ENCODE measurements at places on chromosomes 6 and 20.

DNA sequence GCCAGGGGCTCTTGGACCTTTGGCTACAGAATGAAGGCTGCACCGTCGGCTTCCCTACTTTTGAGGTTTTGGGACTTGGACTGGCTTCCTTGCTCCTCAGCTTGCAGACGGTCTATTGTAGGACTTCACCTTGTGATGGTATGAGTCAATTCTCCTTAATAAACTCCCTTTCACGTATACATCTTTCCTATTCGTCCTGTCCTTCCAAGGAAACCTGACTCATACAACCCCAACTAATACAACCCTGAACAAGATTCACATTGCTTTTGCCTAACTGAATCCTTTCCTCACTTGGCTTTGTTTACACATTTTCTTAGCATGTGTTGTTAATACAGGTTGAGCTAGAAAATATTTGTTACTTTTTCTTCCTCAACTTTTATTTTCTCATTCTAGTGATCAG, 21.9 kb downstream of the TBXT start:
- DNase-seq = no peak

GRCh38 chr6:110097443-110097842, 82.0 kb downstream of the WASF1 start:
- DNase-seq = no peak

DNA sequence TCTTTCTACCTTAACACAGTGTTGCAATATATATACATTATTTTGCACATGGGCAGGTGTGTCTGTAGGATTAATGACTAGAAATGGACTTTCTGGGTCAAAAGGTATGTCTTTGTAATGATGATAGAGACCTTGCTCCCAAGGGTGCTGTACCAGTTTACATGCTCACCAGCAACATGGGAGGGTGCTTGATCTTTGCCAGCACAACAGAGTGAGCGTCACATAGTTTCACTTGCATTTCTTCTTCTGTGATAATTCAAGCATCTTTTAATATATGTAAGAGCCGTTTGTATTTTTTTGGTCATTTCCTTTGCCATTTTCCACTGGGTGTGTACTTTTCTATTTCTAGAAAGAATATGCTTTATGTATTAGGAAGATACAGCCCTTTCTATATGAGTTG, 23.6 kb upstream of the B4GALT5 start:
- DNase-seq = no peak

DNA sequence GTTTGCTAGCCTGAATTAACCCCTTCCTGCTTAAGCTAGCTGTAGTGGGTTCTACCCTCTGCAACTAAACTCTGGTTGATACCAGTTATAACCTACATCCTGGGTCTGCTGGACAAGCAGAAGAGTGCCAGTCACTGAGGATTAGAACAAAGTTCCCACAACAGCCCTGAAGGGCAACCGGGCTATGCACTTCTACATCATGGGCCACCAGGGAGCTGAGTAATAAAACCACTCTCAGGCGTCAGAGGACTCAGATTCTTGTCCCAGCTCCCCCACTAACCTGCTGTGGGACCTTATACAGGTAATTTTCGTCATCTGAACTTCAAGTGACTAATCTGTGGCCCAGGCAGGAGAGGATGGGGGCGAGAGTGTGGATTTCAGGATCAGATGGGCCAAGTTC, 56.8 kb downstream of the EYA2 start:
- no peak for DNase-seq

GRCh38 chr6:108417027-108417426, 122.2 kb downstream of the AFG1L start:
- DNase-seq = no peak

DNA sequence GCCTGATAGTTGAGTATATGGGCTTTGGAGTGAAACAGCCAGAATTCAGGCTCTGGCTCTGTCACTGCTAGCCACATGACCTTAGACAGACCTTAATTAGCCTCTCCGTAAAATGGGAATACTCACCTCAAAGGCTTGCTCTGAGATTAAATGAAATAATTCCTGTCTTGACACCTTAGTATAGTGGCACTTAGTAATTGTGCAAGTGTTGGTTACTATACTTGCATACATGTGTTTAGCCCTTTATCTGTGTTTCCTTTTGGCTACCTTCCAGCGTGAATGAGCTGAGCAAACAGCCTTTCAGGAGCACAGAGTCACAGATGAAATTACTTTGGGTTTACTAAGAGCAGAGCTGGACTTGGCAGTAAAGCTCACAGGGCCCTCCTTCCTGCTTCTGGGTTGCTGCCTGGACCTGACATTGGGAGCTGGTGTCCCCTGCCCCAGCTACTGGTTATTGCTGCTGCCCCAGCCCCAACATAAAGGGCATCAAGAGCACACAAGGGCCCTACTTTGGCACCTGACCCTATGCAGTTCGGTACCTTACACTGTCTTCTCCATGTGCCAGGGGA, 32.8 kb downstream of the CD164 start:
- no peak for DNase-seq
